ENCODE measurements at places on chromosomes 1 and 21.

GRCh38 chr1:235015291-235015985 lies 113.2 kb downstream of the TOMM20 start:
- DNase-seq: no peak

DNA sequence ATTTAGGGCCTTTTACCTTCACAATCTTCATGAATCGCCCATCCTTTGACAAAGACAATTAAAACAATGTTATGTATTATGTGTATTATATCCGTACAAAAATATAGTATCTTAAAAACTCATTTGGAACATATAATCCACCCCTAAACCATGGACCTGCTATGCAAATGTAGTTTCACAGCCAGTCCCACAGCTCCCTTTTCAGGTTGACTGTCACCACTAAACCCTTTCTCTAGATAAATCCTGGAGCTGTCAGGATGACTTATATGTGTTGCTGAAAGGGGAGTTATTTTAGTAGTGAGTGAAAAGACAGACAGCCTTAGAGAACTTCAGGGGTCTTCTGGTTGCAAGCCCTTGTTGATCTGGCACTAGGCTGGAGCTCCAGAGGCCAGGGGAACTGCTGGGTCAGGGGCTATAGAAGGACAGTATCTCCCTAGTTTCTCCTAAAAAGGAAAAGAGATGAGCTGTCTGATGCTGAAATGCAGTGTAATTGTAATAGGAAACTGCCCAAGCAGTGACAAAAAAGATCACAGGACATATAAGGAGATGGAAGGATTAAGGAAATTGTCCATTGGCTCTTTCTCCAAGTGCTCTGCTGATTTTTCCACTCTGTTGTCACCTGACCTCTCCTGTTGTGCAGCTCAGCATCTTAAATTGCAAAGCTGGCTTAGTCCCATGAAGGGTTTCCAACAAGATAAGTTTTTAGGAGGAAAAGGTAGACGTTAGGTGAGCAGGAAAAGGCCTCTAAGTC lies 127.7 kb downstream of the S1PR1 start:
- peak; percentile 13 for DNase-seq

DNA sequence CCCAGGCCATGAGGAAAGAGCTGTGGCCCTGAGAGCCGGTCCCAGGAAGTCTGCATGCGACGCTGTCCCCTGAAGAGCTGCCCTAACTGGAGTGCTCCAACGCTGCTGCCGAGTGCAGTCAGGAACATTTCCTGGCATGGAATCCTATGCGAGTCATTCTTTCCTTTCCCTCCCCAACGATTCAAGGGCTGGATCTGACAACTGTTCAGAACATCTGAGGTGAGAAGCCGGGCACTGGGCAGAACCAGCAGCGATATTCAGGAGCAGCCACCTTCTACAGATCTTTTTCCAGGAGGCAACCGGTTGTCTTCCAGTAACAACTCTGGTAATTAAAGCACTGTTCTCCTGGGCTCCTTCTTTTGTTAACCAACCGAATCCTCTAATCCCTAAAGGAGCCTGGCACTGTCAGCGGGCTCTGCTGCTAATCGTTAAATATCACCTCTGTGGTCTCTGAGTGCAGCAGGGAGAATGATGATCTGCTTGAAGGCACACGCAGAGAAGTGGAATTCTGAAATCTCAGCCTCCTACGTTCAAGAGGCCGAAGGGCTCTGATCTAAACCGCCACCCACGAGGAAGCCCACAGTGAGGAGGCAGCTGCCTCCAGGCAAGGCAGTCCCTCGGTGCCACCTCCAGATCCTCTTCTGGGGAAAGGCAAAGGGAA lies 55.8 kb downstream of the SLC45A1 start:
- peak; percentile 82 for DNase-seq

DNA sequence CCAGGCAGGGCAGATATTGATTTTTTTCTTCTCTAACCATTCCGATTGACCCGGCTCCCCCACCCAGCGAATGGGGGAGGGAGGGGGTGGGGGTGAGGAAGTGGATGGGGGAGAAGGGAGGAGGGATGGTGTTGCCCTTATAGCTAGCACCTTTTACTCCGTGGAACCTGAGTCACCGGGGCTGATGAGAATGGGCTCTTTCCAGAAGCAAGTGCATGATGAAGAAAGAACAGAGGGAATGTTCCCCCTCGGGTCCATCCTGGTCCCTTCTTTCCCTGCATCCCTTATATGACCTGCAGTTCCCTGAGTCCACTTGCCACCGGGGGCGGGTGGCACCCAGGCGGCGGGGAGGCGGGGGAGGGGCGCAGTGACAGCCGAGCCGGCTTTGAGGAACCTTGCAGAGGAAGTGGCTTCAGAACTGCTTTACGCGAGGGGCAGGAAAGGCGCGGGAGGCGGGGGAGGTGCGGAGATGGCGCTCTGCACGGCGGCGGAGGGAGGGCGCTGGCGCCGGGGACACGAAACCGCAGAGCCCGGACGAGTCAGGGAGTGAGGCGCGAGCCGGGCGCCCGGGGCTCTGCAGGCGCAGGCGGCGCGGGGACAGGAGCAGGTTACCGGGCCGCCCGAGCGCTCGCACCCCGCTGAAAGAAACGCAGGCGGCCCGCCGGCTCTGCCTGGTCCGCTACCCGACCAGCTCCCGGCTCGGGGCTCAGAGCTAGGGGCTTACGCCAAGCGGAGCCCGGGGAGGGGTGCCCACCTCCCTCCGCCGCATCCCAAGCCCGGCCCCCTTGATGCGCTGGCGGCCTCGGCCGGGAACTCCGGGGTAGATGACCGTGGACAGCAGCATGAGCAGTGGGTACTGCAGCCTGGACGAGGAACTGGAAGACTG lies 49.7 kb downstream of the RASSF5 start:
- DNase-seq: peak; percentile 61

DNA sequence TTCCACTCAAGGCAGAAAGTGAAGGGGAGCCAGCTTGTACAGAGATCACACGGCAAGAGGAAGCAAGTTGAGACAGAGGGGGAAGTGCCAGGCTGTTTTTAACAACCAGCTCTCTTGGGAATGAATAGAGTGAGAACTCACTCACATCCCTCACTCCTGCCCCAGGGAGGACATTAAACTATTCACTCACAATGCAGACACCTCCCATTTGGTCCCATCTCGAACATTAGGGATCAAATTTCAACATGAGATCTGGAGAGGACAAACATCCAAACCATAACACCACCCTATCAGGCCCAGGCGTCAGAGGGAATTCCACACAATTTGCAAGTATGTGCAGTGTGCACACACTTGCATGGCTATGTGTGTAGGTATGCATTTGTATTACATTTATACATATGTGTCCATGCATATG lies 62.7 kb downstream of the DMAP1 start:
- DNase-seq: peak; percentile 36

GRCh38 chr1:7127322-7128075 lies 342.2 kb downstream of the CAMTA1 start:
- DNase-seq: no peak

DNA sequence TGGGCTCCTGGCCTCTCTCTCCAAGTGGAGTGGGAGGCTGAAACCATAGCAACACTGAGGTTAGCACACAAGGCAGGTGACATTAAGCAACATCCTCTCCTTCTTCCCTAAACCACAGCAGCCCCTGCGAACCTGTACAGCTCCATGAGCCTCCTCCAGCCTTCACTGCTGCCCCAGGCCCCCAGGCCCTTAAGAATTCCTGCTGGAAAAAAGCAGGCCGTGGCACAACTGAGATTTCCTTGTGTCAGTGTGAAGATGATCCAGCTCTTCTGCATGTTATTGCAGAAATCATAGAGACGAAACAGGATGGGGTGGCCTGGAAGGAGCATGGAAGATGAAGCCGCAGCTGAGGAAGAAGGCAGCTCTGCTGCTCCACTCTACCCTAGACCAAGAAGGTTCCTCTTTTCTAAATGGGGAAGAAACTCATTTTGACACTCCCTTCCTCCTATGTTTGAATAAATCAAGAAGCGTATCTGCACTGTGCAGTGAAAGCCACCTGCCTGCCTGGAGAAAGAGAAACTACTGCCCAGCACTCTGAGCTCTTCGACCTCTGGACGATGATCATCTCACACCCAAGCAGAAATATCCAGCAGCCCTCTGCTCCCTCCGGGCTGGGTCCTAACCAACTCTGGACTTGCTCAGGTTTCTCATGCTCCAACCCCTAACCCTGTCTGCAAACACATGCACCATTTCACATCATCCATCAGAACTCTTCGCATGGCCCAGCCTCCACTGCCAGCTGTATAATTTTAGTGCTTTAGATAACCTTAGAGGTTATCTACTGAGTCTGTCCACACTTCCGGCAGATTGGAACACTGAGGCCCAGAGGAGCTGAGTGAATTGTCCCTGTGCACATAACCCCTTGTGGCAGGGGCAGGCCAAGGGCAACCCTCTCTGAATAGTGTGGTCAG lies 20.7 kb downstream of the SH3BP5L start:
- DNase-seq: no peak

DNA sequence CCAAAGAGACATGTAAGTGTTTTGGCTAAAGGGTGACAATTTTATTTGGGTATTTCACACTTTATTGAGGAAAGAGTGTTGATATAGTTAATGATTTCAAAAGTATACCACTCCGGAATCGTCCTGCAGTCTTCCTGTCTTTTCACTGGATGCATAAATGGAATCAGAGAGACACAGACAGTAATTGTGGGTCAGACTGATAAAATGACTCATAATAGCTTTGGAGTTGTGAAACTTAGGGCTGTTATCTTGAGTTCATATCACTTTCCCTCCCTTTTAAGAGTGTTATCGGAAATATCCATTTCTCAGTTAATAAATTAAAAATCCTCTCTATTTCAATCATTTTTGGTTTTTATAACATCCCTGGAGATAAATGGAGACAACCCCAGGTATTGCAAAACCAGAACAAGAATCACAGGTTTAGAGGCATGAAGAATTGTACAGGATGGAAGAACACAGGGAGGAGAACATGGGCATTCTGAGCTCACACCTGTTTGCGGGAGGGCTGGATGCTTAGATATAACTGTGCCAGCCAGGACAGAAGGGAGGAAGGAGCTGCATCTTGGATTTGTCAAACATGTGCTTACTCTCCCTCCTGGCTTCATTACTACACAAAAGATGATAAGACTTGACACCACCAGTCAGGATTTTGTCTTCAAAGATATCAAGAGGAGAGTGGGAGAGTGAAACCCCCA lies 185.4 kb downstream of the LMO4 start:
- peak; percentile 42 for DNase-seq

DNA sequence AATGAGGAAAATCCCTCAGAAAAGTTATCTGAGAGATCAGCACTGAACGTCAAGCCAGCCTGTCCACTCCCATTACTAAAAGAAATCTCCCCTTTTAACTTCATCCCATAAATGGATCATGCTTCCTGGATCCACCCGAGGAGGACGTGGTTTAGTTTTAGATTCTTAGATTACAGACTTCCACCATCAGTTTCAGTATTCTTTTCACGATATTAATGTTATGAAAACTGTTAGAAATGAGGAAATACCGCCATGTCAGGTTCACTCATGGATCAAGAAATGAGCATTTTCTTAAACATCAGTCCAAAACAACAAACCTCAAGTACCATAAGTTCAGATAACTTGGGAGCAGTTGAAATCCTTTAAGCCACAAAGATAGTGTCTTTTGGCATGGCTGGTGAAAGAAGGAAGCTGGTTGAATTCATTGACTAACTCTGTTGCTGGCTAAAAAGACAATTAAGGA lies 49.8 kb downstream of the NFIA start:
- no peak for DNase-seq

- DNase-seq: no peak
These were observed 13.0 kb upstream of the IL10 start for GRCh38 chr1:206785182-206785765.

- DNase-seq: no peak
These were observed 77.5 kb downstream of the RRAGC start for GRCh38 chr1:38781872-38782617.

GRCh38 chr1:186152620-186153239 lies 222.3 kb downstream of the TPR start:
- peak; percentile 73 for DNase-seq

DNA sequence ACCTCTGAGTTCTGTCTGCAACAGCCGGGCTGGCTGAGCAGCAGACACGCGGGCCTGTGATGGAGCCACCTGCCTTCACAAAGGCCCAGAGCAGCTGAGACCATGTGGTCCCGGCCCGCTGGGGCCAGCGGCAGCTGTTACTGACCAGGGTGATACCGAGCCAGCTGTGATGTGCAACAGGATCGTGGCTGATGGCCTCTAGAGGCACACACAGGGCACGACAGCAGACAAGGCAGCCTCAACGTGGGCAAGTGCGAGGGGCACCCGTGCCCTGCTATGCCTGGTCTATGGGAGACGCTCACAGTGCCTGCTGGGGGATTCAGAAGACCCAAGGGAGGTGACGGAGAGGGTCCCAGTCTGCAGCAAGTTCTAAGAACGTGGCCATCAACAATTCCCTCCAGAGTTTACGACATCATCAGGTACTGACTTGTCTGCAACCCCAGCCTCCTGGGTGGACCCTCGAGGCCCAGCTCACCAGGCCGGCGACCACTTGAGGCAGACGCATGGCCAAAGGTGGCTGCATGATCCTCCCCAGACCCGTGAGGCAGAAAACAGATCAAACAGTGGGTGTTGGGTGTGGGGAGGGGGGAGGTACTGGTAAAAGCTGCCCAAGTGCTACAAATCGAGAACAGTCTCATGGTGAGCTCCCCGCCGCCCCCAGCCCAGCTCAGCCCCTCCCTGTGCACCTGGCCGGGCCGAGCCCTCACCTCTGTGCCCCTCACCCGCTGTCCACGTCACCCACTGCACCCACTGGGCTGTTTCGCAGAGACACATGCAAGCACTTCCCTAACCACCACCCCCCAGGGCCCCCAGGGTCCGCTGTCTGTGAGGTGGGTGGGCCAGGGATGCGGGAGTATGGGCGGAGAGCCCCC lies 6.0 kb downstream of the POFUT2 start:
- DNase-seq: no peak

DNA sequence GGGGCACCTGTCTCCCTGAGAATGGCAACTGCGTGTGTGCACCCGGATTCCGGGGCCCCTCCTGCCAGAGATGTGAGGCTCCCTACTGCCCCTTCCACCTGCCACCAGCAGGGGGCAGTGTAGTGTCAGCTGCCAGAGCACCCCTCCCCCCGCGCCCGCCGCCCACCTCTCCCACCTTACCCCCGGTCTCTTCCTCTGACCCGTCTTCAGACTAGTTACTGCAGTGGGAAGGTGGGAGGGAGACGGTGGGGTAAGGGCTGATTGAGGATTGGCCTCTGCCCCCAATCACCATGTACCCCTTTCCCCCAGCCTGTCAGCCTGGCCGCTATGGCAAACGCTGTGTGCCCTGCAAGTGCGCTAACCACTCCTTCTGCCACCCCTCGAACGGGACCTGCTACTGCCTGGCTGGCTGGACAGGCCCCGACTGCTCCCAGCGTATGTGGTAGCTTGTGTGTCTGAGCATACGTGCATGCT lies 10.1 kb upstream of the LRRC71 start:
- DNase-seq: no peak

DNA sequence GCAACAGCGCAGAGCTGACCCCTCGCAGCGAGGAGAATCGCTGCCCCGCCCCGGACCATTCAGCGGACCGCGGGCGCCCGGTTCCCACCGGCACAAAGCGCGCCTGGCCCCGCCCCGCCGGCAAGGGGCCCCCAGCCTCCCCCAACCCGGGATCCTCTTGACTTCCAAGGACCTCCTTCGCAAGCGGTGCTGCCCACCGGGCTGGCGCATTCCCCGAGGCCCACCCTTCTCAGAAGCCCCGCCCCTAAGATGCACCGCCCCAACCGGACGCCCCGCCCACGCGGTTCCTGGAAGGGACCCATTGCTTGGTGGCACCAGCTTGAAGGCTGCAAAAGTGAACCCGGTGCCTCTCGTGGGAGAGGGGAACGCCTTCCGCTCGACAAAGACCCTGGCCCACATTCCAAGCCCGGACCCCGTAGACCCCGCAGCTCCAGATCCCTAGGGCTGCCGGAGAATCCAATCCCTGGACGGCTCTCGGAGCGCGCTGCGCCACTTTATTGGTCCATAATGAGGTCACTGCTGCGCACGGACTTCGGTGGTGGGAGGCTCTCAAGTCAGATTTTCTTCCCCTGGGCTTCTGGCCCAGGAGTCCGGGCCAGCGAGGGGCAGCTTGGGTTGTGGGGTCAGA lies 2.0 kb downstream of the HES3 start:
- no peak for DNase-seq
